ENCODE measurements at places on chromosomes 5 and 9.

GRCh38 chr5:142280066-142281007 lies 44.5 kb downstream of the SPRY4 start:
- no peak for DNase-seq

DNA sequence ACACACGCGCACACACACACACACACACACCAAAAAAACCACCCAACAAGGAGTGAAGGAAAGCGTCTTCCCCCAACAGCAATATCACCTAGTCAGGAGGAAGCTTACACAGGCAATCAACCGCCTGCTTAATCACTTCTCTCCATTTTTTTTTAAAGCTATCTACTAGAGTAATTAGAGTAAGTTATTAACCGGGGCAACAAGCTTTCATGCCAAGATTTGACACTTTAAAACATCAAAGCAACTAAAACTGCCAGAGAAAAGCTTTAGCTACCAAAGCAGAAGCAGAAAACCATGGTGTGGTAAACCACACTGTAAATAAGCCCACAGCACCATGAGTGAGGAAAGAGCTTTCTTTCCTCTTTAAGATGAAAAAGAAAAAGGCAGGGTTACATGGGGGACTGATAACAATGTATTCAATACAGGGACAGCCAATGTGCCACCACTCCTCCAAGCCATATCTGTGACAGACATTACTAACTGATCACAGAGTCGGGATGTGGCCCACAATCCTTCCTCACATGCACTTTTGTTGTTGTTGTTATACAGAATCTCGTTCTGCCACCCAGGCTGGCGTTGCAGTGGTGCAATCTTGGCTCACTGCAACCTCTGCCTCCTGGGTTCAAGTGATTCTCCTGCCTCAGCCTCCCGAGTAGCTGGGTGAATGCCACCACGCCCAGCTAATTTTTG lies 282.1 kb downstream of the CRB2 start:
- no peak for DNase-seq

DNA sequence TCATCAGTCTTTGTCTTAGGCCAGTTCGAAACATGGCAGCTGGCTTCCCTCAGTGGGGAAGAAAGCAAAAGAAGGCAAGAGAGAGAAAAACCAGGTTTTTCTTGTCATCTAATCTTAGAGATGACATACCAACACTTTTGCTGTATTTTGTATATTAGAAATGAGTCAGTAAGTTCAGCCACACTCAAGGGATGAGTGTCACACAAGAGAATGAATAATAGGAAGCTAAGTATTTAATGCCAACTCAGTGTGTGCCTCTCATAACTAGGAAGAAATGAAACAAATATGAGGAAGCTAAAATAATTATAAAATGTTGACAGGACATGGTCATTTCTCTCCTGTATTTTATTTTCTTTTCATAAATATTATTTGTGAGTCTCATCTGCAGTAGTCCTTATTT lies 65.3 kb downstream of the CDH12 start:
- no peak for DNase-seq

GRCh38 chr5:21236971-21237427 lies 1249.0 kb upstream of the CDH18 start:
- no peak for DNase-seq

DNA sequence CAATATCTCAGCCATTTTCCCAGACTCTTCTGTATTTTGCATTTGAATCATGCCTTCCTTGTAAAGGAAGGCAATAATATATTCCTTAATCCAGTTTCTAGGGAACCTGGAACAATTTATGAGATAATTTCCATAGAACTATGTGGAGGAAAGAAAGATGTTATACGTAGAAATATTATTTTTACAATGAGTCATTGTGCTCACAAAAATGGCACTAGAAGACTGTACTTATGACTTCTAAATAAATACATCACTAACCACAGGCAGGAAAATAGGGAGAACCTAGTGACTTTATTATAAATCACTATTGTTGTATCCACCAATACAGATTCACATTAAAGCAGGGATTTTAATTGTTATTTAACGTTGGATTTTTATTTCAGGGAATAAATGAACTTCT lies 87.6 kb downstream of the FBXO38 start:
- no peak for DNase-seq

DNA sequence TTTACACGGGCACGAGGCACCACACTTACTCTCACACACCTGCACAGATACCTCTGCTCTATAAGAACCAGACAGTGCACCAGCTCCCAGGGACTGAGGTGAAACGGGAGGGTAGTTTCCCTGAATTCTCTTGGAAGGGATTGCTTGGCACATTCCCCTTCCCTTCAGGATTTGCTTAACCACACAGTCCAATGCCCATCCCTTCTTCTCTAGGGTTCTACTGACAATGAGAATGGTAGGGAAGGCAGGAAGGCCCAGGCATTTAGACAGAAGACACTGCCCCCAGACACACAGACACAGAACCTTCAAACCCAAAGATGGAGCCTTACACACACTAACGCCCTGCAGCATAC lies 704 bp upstream of the LHX6 start:
- DNase-seq = no peak

Measured in AG04449 (cell line).